Left ventricle myocardium inferior (tissue), 1 donor: ENCODE measurements at places on chromosomes 12 and 14. TPM values are rescaled to one million over a fixed set of nuclear protein-coding genes. Genes with fewer than 3 reads are reported as not detected.

Gene GALNT8
- 1.5 TPM for total RNA-seq

DNA sequence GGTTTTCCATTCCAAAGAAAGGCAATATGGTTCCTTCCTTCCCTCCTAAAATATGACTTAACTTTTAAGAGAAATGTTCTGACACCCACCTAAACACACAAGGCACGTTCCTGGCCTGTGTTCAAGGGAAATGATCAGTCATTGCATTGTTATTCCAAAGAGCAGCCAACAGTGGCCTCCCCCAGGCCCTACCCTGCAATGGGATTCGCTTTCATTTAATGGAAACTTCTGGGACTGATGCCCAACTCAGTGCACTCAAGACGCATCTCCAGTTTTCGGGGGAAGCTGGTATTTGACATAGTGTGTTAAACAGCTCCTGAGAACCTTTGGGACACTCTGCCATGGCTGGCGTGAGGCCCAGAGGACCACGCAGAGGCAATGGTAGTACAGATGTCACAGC is 65.9 kb downstream of the DDX51 start:
- no peaks in the 10 kb centered on the region for H3K27me3 ChIP-seq
- H3K4me3 ChIP-seq, result no peak overlapping the region
- H3K4me1 ChIP-seq, result peaks cover 5% of the 10 kb centered on the region
- no peak for DNase-seq

Gene SYCP3
- total RNA-seq, result not detected

Gene SOAT2
- not detected for total RNA-seq

DNA sequence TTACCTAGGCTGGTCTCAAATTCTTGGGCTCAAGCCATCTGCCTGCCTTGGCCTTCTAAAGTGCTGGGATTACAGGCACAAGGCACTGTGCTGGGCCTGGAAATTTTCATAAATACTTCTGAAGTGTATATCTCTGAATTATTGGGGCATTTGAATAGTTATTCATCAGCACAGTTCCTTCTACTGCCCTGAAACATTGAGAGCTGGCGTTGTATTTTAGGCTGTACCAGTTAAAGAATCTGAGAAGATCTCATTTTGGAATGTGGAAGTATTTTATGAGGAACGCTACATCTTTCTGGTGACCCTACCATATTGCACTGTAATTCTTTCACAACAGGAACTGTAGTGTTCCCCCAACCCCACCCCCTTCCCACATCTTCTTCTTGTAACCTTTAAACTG is 349.0 kb upstream of the RGS6 start:
- H3K27me3 ChIP-seq, result no peaks in the 10 kb centered on the region
- no peak overlapping the region for H3K4me3 ChIP-seq
- H3K4me1 ChIP-seq, result peaks cover 11% of the 10 kb centered on the region
- no peak for DNase-seq
- no peak overlapping the region for H3K27ac ChIP-seq

DNA sequence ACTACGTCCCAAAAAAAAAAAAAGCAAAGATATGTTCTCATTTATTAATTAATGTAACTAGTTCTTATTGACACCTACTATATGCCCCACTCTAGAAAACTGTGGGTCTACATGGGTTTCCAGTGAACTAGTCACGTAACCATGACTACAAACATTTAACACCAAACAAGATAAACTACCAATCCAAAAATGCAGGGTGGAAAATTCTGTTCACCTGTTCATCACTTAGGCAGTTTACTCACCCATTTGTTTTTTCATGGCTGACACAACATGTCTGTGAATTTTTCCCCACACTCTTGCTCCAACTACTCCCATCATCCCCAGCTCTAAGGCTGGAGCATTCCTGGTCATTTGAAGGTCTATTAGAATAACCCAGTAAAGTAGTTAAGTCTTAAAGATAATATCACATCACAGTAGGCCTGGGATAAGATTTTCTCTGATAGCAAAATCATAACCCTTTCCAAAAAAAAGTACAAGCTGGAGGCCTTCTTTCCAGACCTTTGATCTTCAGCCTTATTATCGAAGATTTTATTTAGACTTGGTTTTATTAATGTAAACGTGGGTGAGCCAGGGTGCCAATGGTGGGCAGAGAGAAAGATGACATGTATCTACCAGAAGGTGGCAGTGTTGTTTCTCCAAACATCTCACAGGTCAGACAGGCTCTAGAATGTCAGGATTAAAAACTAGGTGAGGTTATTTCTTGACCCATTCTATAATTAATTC is 61.6 kb upstream of the DAAM1 start:
- no peak overlapping the region for H3K27ac ChIP-seq
- H3K36me3 ChIP-seq, result no peaks in the 10 kb centered on the region
- H3K4me3 ChIP-seq, result no peak overlapping the region
- DNase-seq, result no peak

- H3K27ac ChIP-seq, result peak overlapping the region; percentile 4
- peaks cover 16% of the 10 kb centered on the region for H3K4me1 ChIP-seq
- DNase-seq, result no peak
- H3K27me3 ChIP-seq, result no peaks in the 10 kb centered on the region
- no peaks in the 10 kb centered on the region for H3K36me3 ChIP-seq
- no peak overlapping the region for H3K4me3 ChIP-seq
These were observed 200.2 kb downstream of the PHLDA1 start for GRCh38 chr12:75831402-75831801.

Gene CCND2
- total RNA-seq, result 283 TPM

- no peaks in the 10 kb centered on the region for H3K36me3 ChIP-seq
- peaks cover 8% of the 10 kb centered on the region for H3K27me3 ChIP-seq
- H3K4me1 ChIP-seq, result peaks cover 9% of the 10 kb centered on the region
- no peak for DNase-seq
- H3K4me3 ChIP-seq, result no peak overlapping the region
These were observed 19.7 kb downstream of the VDR start for GRCh38 chr12:47885012-47885501.

Gene NPAS3
- 2.5 TPM for total RNA-seq

DNA sequence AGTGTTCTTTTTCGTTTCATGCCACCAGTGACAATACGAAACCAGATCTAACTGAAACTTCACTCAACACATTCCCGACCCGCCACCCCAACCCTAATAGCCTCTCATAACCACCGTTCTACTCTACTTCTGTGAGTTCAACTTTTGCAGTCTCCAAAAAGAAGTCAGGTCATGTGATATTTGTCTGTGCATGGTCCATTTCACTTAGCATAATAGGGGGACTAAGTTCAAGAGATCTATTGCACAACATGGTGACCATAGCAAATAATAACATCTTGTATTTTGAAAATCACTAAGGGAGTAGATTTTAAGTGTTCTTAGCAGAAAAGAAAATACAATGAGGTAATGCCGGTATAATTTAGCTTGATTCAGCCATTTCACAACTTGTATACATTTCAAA is 376.4 kb downstream of the DIO2 start:
- DNase-seq, result no peak
- H3K36me3 ChIP-seq, result no peaks in the 10 kb centered on the region
- no peak overlapping the region for H3K4me3 ChIP-seq
- H3K27ac ChIP-seq, result no peak overlapping the region
- no peaks in the 10 kb centered on the region for H3K27me3 ChIP-seq

DNA sequence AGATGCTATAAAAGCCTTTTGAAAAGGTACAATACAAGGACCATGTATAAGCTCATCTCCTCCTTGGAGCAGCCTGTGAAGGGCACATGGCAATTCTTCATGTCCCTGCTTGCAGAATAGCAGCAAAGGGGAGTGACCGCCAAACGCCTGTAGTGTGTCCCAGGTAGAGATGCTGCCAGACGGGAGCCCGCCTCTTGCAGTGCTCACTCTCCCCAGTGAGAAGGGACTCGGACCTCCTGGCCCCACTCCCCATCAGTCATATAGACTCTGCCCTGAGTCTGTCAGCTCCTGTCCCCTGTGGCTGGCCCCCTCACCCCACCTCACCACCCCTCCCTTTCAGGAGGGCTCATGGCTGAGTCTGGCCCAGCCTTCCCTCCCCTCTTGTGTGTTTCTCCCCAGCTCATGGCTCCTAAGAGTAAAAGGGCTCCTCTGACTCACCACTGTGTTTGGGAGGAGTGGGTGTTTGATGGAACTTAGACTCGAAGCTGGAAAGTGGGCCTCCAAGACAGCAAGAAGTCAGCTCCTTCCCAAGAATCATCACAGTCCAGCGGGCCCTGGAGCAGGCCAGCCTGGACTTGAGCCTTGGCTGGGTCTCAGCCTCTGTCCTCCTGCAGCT is 40.9 kb downstream of the DEGS2 start:
- peaks cover 5% of the 10 kb centered on the region for H3K4me1 ChIP-seq
- no peaks in the 10 kb centered on the region for H3K27me3 ChIP-seq
- no peak overlapping the region for H3K27ac ChIP-seq
- no peaks in the 10 kb centered on the region for H3K36me3 ChIP-seq
